ENCODE measurements at places on chromosomes 4 and X.

GRCh38 chr4:71270901-71271300 is 67.9 kb upstream of the SLC4A4 start:
- no peak for DNase-seq

DNA sequence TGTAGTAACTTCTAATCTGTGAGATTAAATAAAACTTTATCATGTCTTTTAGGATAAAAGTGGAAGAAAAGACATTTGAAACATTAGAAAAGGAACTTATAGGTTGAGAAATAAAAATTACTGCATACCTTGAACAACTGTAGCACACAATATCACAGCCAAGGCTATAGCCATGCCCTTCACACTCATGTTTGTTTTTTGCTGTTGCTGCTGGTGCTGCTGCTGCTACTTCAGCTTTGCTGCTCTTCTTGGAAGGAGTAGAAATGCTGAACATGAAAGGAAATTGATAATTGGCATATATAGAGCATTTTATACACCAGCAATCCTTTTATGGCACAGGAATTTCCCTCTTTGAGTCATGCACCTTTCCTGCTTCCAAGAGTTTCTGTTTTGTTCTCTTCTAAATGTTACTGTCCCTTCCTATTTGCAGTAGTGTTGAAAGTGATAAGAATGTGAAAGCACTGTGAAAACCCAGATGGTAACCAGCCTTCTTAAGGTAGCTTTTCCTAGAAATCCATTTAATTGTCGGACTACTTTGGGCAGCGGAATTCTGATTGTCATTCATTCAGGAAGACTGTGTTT is at the start of gene CXCL11:
TSS of gene CXCL11 (minus strand) at position 272 of the 582 bp plus-strand sequence. CDS start at position 189, 83 bp downstream.
- DNase-seq, result no peak

GRCh38 chrX:109184506-109185139 is 297.3 kb downstream of the GUCY2F start:
- DNase-seq, result no peak

DNA sequence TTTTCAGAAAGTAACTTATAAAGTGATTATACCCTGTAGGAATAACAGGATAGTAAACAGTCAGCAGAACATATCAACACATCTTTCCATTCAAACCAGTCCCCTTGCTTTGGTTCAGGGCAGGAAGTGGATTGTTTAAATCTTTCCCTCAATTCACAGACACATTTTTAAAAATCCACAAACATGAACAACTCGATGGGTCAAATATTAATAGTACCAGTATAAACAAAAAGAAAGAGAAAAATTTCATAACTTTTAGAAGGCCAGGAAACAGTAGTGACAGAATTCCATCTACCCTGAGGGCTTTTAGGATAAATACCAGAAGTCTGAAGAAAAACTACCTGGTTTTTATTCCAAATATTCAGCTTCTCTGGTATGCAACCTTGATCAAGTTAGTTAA is 1072.8 kb upstream of the PABPC4L start:
- no peak for DNase-seq

GRCh38 chr4:134634301-134634700 is 432.7 kb upstream of the PABPC4L start:
- no peak for DNase-seq

DNA sequence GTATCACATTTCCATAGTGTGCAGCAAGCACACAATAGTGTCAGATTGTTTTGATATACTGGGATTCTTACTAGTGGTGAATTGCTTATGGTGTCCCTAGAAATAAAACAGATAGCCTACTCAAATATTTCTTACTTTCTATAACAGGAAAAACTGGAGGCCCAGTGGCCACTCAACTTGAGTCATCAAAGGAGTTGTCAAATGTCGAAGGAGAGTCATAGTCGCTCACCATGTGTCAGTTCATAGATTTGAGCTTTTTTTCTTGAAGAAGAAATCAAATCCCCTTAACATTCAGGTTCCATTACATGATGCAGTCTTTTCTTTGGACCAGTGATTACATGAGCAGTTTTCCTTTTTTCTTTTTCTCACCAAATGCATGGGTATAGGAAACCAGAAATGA is 1271.0 kb downstream of the RAPGEF2 start:
- DNase-seq, result no peak

GRCh38 chrX:36357855-36358254 is 438.3 kb downstream of the CFAP47 start:
- DNase-seq, result no peak

DNA sequence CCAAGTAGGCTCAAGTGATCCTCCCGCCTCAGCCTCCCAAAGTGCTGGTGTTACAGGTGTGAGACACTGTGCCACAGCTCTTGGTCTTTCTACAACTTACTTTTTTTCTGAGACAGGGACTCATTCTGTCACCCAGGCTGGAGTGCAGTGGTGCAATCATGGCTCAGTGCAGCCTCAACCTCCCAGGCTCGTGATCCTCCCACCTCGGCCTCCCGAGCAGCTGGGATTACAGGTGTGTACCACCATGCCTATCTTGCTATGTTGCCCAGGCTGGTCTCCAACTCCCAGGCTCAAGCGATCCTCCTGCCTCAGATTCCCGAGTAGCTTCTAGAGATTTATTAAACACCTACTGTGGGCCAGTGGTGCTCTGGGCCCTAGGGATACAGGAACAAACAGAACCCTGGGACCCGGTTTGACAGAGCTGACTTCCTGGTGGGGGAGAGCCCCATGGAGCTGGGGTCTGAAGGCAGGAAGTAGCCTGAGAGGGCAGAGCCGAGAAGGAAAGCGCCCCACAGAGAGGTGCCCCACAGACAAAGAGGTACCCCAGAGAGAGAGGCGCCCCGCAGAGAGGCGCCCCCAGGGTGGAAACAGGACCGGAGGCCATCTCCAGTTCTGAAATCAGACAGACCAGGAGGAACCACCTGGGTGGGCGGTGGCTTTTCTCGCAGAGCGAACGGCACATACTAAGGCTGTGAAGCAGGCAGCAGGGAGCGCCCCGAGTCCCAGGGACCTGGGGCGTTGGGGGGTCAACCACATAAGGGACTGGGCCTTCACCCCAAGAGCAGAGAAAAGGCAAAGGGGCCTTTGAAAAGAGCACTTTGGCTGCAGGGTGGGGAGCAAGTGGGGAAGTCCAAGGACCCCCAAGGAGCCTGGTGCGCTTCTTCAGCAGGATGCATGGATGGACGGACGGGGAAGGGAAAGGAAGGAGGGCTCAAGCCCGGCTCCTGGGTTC is 5.0 kb downstream of the IRAK1 start:
- no peak for DNase-seq

DNA sequence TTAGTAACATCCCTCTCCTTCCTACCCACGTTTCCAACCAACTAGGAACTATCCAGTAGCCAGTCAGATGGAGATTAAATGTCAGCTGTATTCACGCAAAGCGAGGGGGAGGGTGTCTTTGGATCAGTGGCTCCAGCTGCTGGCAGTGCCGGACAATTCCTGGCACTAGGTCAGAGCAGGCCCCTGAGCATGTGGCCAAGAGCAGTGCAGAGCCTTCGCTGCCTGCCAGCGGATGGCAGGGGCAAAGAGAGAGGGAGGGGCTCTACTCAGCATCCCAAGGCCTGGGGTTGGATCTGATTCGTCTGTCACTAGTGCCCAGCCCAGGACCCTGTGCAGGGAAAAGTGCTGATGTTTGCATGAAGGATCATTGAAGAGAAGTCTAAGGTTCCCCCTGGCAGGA is 28.7 kb upstream of the JAKMIP1 start:
- DNase-seq, result no peak

- DNase-seq, result no peak
Measured at GRCh38 chr4:40745285-40745984, 4.3 kb upstream of the NSUN7 start.

- DNase-seq, result no peak
Measured at GRCh38 chr4:39349326-39349725, 16.8 kb downstream of the RFC1 start.

- DNase-seq, result no peak
Measured at GRCh38 chrX:104370089-104370488, 115.4 kb upstream of the ESX1 start.

DNA sequence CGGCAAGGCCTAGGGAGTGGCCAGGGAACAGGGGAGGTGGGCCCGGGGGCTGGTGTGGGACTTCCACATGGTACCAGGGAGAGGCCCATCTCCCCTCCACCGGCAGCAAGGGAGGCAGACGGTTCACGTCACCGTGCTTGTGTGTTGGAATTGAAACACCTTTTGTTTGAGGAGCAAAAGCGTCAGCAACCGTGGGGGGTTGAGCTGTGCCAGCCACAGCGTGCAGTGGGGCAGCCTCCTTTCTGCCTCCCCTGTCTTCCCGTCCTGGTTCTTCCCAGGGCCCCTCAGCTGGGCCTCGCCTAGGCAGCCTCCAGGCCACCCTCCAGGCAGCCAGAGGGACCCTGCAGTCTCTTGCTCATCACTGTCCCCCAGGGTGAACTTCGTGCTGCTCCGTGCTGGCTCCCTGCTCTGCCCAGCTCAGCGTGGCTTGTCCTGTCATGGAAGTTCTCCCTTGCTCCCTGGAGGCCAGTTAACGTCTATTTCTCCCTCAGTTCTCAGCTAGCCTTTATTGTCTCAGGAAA is 32.1 kb upstream of the HGFAC start:
- DNase-seq, result no peak
